ENCODE measurements at places on chromosomes 13 and 19.
A peak's percentile ranks its signal among the peaks of the same experiment; 100 is the strongest.

- DNase-seq: no peak
Observed at GRCh38 chr13:51626749-51627148, 42.5 kb downstream of the WDFY2 start.

GRCh38 chr19:31339411-31339810, 9.8 kb downstream of the TSHZ3 start:
- DNase-seq: no peak

DNA sequence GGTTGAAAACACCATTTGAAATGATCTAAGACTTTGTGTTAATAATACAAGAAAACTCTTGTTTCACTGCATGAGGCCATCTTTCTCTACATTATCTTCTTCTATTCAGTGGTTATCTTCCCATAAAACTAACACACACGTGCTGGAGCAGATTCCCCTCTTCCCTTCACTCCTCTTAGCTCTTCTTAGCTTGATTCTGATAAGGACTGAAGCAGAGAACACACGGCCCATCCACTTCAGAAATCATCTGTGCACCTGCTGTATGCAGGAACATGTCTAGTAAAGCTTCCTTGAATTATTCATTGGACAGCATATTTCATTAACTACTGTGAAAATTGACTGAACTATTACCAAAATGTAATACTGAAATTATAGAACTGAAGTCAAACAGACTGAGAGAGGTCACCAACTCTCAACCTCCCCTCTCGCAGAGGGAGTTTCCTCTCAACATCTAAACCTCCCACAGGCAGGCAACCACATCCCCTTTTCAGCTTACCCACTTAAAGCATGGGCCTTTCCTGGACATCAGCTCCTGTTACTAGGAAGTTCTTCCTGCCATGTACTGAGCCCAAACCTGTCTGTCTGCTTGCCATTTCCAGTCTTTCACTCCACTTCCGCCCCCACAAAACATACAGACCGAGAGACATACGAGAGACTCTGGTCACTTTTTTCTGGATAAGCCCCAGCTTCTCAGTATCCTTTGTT, 113.9 kb downstream of the CRYL1 start:
- DNase-seq: no peak

DNA sequence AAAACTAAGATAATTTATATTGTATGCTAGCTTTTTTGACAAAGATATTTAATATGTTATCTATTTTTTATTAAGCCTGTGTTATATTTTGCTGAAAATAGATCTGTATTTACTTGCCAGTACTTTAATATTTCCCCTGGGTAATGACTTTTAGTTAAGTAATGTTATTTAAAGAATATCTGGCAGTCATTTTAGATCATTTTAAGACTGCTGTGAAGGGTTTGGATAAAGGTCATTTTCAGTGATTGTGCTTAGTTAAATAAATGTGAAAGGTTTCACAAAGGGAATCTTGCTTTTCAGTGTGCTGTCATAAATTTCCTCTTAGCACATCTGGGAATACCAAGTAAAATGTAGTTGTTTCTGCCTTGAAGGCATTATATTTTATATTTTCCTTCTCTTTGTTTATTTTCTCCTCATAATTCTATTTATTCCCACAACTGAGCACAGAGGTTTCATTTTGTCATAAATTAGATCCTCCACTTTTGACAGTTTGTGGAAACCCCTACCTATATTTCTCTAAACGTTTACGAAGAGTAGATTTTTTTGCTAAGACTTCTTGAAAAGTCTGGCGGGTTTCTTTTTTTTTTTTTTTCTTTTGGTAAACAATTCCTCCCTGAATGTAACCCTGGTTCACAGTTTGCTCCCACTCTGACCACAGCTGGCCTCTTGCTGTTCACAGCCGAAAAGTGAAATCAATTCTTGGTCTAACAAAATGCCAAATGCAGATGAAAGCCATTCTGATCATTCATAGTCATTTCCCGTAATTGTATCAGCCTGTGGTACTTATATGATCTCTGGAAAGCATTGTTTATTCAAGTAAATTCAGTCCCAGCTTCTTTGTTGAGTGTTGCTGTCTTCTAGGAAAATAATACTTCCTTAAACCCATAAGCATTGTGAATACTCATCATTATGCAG, 87.8 kb downstream of the MAB21L1 start:
- DNase-seq: no peak

- no peak for DNase-seq
Observed at GRCh38 chr19:35206379-35206778, 22.2 kb downstream of the FAM187B start.

- DNase-seq: no peak
Observed at GRCh38 chr13:62879071-62879470, 1463.4 kb upstream of the PCDH20 start.

DNA sequence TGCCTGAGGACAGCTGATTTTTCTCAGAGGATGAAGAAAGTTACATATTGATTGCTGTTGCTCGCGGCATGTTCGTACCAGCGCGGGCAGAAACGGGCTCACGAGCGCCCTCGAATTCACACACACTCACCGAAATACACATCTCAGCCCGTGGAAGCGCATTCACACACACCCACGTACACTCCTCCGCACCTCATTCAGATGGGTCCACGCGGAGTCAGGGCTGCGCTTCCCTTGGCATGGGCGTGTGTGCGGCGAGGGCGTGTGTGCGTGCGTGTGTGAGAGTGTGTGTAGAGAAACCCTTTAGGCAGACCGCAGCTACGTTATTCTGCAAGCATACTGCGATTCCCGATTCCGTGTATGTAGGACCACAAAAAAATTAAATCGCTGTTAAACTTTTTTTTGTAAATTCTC, 2.1 kb upstream of the PCDH17 start:
- peak; percentile 60 for DNase-seq

- peak; percentile 75 for DNase-seq
Observed at GRCh38 chr19:46493236-46494145, 2.2 kb downstream of the PNMA8B start.

DNA sequence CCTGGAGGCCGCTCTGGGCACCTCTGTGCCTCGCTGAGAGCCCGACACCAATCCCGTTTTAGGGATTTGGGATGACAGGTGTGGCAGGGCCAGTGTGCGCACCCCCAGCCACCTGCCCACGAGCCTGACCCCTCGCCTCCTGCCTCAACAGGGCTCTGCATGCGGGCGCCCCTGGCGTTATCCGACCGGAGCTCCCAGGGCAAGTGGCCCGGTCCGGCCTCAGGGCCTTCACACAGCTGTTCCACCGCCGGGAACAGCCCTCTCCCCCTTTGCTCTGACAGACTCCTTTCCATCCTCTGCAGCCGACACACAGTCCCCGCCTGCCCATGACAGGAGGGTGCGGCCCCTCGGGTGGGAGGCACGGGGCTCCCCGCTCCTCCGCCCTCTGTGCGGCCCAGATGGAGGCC, 7.1 kb upstream of the WDR18 start:
- DNase-seq: no peak

GRCh38 chr19:30694156-30694755, 322.1 kb downstream of the ZNF536 start:
- DNase-seq: no peak

GRCh38 chr19:48206397-48207093, 36.1 kb downstream of the ZSWIM9 start:
- peak; percentile 80 for DNase-seq

DNA sequence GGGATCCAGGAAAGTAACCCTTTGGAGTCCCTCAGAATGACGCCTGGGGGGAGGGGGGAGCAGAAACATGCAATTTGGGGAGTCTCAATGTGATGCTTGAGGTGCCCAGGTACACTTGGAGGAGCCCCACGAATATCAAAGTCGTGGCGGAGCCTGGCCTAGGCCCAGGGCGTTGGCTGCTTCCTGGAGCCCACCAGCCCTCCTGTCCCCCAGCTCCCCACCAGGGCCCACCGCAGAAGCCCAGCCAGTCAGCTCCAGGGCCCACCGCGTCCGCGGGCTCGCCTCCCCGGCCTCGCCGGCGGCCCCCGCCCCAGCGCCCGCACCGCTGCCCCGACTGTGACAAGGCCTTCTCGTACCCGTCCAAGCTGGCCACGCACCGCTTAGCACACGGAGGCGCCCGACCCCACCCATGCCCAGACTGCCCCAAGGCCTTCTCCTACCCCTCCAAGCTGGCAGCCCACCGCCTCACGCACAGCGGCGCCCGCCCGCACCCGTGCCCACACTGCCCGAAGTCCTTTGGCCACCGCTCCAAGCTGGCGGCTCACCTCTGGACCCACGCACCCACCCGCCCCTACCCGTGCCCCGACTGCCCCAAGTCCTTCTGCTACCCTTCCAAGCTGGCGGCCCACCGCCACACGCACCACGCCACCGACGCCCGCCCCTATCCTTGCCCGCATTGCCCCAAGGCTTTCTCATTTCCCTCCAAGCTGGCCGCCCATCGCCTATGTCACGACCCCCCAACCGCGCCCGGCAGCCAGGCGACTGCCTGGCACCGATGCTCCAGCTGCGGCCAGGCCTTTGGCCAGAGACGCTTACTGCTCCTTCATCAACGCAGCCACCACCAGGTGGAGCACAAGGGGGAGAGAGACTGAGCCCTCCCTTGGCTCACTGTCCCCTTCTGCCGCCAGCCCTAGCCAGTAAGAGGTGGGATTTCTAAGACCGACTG, 2.1 kb downstream of the ZNF575 start:
- peak; percentile 76 for DNase-seq

- DNase-seq: no peak
Observed at GRCh38 chr13:59680429-59681024, 483.2 kb downstream of the DIAPH3 start.

- DNase-seq: no peak
Observed at GRCh38 chr13:31038834-31039552, 106.5 kb downstream of the TEX26 start.

DNA sequence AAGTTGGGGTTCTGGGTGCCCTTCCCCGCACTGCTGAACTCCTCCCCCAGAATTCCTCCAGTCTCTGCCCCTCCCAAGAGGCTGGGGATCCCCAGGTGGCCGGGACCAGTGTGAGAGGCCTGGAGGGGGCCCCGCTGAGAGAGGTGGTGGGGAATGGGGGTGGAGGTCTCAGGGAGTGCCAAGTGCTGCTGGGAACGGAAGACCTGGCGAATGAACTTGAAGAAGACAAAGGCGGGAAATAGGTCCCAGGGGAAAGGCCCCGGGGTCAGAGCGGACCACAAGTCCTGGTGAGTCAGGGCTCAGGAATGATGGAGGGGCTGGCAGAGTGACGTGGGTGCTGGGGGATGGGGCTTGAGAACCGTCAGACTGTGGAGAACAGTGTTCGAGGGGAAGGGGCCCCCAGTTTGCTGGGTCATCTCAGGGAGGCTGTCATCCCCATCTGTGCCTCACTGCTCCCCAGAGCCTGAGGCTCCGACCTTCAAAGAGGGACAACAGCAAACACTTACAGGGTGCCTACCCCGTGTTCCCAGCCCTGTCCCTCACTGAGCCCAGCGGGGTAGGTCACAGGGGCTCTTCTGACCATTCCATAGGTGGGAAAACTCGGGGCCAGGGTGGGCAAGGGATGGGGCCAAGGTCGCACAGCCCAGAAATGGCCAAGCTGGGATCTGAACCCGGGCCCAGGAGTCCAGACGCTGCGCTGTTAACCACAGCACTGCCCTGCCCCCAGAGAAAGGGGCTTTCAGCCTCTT, 16.0 kb upstream of the SEMA6B start:
- DNase-seq: no peak

DNA sequence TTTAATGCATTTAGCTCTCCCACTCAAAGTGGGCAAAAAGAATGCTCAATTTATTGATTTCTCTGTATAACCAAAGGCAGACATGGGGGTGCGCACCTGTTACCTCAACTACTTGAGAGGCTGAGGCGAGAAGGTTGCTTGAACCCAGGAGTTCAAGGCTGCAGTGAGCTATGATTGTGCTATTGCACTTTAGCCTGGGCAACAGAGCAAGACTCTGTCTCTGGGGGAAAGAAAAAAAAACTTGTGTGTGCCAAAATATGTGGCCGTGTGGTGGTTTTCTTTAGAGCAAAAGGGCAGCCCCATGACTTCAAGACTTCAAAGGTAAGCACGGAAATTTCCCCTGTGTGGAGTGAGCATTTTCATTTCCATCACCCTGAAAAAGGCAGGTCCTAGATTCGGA, 81.9 kb downstream of the IPO5 start:
- DNase-seq: no peak

DNA sequence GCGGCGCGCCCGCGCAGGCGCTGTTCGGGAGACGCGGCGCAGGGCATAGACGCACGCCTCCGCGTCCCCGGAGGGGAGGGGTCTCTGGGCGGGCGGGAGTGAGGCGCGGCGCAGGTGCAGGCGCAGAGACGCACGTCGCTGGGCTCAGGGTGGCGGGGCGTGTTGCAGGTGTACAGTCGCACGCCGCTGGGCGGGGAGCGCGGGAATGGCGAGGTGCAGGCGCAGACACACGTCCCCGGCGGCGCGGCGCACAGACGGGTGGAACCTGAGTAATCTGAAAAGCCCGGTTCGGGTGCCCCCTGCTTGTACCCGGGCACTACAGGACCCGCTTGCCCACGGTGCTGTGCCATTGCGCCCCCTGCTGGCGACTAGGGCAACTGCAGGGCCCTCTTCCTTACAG, 44.7 kb downstream of the PLPP2 start:
- no peak for DNase-seq

- no peak for DNase-seq
Observed at GRCh38 chr13:110183910-110184309, 123.0 kb downstream of the COL4A1 start.

- DNase-seq: no peak
Observed at GRCh38 chr19:58196901-58197616, 14.2 kb downstream of the ZNF274 start.

- no peak for DNase-seq
Observed at GRCh38 chr13:114134111-114134943, 1.9 kb upstream of the RASA3 start.

- no peak for DNase-seq
Observed at GRCh38 chr19:35937345-35938281, 1.4 kb downstream of the LRFN3 start.

- DNase-seq: no peak
Observed at GRCh38 chr13:50866817-50867636, 23.5 kb upstream of the DLEU7 start.

DNA sequence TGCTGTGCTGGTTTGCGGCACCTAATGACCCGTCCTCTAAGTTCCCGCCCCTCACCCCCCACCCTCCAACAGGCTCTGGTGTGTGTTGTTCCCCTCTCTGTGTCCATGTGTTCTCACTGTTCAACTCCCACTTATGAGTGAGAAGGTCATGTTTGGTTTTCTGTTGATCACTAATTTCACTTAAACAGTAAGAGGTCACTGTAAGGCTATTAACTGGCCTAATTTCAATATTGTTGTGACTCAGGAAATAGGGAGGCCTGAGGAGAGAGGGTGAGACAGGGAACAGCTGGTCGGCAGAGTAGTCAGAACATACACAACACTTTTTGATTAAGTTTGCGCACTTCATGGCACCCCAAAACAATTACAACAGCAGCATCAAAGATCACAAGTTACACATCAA, 15.6 kb downstream of the TUBGCP3 start:
- DNase-seq: no peak

- no peak for DNase-seq
Observed at GRCh38 chr19:54694648-54695047, 29.6 kb upstream of the KIR3DL3 start.

DNA sequence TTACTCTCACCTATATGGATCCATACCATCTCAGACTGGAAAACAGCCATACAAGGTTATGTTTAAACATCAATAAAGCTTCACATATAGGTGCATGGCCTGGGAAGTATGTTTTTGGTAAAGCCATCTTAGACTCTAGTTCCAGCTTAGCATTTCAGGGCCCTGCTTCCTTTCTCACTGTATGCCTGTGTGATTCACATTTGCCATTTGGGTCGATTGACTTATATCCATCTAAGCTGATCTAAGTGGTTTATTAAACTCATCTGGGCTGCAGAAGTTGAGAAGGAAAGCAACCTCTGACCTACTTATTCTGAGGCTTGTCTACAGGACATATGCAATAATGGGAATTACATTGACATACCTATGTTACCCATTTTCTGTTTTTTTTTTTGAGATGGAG, 33.5 kb downstream of the ZNF506 start:
- DNase-seq: no peak
